ENCODE measurements at places on chromosomes 1 and 21.

- no peak overlapping the region for H3K4me3 ChIP-seq
- H3K36me3 ChIP-seq: no peaks in the 10 kb centered on the region
- no peak for DNase-seq
- H3K27me3 ChIP-seq: no peaks in the 10 kb centered on the region
Observed at GRCh38 chr21:23524685-23525084, 2082.6 kb downstream of the MRPL39 start.

- H3K4me1 ChIP-seq: peaks cover 5% of the 10 kb centered on the region
- H3K27ac ChIP-seq: no peak overlapping the region
- peaks cover 39% of the 10 kb centered on the region for H3K36me3 ChIP-seq
- DNase-seq: no peak
Observed at GRCh38 chr1:85264150-85264549, 4.7 kb upstream of the C1orf52 start.

DNA sequence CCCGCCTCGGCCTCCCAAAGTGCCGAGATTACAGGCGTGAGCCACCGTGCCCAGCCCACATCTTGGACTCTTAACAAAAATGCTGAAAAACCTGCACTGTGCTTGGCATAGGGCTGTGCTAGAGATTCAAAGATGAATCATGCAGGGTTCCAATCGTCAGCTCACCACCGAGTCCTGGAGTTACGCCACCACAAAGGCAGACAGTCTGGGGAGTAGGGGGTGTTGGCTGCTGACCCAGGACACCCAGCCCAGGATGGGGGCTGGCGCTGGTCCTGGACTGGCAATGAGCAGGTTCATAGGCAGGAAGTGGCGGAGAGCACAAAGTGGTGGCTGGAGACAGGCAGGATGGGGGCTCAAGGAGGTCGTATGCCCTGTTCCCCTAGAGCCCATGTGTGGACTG is 16.0 kb downstream of the PSRC1 start:
- H3K27ac ChIP-seq: no peak overlapping the region
- H3K4me1 ChIP-seq: peaks cover 5% of the 10 kb centered on the region
- DNase-seq: no peak
- no peaks in the 10 kb centered on the region for H3K27me3 ChIP-seq

DNA sequence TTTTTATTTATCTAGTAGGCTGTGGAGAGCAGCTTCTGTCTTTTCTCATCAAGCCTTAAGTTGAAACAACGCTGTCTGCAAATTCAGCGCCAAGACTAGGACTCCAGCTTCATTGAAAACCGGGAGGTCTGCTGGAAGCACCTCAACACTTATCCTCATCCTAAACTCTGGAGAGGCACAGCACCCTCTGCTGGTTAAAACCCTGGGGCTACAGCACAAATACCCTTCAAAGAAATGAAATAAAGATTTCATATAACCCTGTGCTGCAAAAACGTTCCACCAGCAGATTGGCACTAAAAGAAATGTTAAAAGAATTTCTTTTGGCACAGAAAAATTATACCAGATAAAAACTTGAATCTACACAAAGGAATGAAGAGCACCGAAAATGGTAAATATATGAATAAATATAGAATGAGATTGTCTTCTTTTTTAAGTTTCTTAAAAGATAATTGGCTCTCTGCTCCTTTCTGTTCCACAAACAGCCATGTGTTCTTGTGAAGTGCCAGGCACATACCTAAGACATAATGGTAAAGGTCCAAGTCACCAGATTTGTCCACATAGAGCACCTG is 227.7 kb upstream of the SAMSN1 start:
- H3K27ac ChIP-seq: no peak overlapping the region
- no peaks in the 10 kb centered on the region for H3K36me3 ChIP-seq
- no peak for DNase-seq
- no peaks in the 10 kb centered on the region for H3K4me1 ChIP-seq
- H3K27me3 ChIP-seq: no peaks in the 10 kb centered on the region
